ENCODE measurements at places on chromosomes 16 and 17. TPM values are rescaled to one million over a fixed set of nuclear protein-coding genes. Genes with fewer than 3 reads are reported as not detected.
A peak's percentile ranks its signal among the peaks of the same experiment; 100 is the strongest.

The CD300A gene
- total RNA-seq = not detected

The ZPBP2 gene
- not detected for total RNA-seq

- DNase-seq = peak; percentile 33
Observed at GRCh38 chr17:42456223-42457106, 2.2 kb upstream of the ATP6V0A1 start.

- peak; percentile 40 for DNase-seq
Observed at GRCh38 chr17:76248013-76248782, 7.9 kb upstream of the RNF157 start.

The DHRS7C gene
- not detected for total RNA-seq

The CPHXL2 gene
- total RNA-seq = not detected

DNA sequence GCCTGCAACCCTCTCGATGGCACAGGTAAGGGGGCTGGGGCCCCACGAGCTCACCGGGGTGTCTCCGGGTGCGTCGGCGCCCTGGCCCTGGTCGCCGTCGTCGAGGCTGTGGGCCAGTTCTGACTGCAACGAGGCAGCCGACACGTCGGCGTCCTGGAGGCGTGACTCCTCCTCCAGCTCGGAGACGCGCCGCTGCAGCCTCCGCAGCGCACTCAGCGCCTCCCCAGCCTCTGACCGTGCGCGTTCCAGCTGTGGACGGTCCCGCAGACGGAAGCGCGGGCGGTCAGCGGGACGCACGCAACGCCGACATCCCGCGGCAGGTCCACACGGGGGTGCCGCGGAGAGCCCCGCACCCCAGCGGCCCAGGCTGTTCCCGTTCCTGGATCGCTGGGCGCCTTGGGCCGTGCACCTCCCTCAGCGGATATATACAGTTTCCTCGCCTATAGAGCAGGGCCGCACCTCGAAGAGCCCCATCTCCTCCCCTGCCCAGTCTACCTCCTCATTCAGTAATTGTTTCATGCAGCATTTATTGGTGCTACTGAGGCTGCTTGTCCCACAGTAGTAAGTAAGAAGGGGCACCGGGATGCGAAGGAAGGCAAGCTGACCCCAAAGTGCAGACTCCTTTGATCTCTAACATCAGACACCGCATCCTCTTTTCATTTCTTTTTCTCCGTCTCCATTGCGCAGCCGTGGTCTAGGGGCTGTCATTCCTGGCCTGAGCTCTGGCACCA, 5.8 kb downstream of the THOC6 start:
- DNase-seq = peak; percentile 26

DNA sequence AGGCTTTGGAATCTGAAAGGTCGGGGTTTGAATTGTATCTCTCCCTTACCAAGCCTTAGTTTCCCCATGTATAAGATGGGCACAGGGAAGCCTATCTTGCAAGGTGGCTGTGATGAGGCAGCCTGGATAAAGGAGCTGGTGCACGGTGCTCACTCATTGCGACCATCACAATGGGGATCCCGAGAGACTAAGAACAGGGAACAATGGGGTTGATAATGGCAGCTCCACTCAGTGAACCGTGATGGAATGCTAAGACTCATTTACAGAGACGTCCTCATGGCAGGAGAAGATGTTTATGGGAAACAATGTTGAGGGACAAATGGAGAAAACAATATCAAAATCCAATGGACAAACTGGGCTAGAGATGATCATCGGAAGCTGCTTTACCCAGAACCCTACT, 81.8 kb downstream of the SPACA3 start:
- no peak for DNase-seq

DNA sequence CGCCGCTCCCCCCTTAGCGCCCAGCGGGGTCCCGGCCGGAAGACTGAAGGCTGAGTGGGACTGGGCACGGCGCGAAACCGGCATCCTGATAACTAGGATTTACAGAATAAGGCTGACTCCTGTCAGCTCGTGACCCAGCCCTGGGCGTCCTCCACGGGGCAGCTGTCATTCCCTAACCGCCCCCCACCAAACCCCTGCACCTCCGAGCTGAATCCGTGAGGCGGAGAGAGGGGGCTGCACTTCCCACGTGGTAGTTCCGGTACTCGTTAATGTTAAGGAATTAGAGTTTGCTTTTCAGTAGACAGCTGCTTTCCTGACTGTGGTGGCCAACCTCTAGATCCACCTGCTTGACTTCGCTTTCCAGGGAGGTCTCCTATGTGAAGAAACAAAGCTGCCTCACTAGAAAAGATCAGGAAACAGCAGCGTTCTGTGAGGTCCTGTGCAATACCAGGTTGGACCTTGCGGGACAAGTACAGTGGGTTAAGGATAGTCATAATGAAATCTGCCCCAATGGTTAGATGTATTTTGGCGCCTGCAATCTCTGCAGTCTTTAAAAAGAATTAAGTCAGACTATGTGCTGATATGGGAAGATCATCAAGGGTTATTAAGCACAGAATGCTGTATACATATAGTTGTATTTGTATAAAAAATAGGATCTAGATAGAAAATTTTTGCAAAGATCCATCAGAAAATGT, 1.1 kb upstream of the WBP2 start:
- peak; percentile 44 for DNase-seq

DNA sequence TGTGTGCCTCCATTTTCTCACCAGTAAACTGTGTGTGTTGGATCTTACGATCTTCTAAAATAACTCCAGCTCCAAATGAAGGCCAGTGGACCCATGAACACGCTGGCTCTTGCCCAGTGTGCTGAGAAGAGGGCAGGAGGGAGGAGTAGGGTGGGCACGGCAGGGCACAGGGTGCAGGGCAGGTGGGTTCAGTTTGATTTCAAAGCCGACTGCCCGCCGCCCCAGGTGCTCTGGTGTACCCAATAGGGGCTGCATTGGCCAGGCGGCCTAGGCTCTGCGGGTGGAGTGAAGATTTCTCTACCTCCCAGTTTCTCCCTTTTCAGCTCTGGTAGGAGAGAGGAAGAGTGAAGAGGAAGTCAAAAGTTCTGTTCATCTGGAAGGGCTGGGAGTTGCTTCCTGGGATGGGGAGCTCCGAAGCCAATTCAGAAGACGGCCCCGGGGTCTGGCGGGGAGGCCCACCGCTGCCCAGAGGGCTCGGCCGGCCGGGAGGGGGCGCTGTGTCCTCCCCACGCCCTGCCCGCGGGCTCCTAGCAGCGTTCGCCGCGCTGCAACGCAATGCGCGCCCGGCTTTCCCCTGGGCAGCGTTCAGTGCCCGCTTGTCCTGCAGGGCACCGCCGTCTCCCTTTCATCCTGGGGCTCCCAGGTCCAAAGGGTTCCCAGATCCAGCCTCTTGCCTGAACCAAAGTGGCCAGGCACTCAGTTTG, 1.1 kb upstream of the CRHR1 start:
- peak; percentile 41 for DNase-seq

The PPP1R27 gene
- total RNA-seq = not detected

GRCh38 chr17:28963055-28963611, 11.8 kb upstream of the PHF12 start:
- no peak for DNase-seq
